ENCODE measurements at places on chromosomes 1 and 21. TPM values are rescaled to one million over a fixed set of nuclear protein-coding genes. Genes with fewer than 3 reads are reported as not detected.

DNA sequence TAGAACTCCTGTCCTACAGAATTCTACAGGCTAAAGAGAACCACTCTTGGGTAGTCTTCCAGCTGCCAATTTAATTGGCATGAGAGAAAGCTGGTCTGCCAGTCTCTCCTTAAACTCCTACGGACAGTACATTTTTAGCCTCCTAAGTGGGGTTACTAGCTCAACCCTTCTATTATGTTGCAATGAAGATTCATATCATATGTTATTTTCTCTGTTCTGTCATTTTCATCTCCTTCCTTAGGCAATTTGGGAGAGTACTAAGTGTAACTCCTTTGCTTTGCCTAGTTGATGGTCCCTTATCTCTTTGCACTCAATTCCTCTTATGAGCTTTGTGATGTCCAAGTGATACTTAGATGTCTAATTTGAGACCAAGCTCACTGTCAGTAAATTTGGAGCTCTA lies 14.0 kb downstream of the GNAT2 start:
- DNase-seq = no peak
- H3K36me3 ChIP-seq = no peaks in the 10 kb centered on the region
- H3K27ac ChIP-seq = no peak overlapping the region
- no peaks in the 10 kb centered on the region for H3K27me3 ChIP-seq
- H3K4me3 ChIP-seq = no peak overlapping the region

- no peaks in the 10 kb centered on the region for H3K4me1 ChIP-seq
- DNase-seq = no peak
- H3K27ac ChIP-seq = no peak overlapping the region
Observed at GRCh38 chr1:183604038-183604808, 14.0 kb upstream of the NCF2 start.

- no peak overlapping the region for H3K4me3 ChIP-seq
- H3K27me3 ChIP-seq = no peaks in the 10 kb centered on the region
- H3K27ac ChIP-seq = no peak overlapping the region
- no peak for DNase-seq
- peaks cover 17% of the 10 kb centered on the region for H3K4me1 ChIP-seq
- peaks cover 8% of the 10 kb centered on the region for H3K36me3 ChIP-seq
Observed at GRCh38 chr1:27138368-27138767, 16.6 kb downstream of the SLC9A1 start.

Gene CAMK1G
- total RNA-seq = 0.20 TPM

DNA sequence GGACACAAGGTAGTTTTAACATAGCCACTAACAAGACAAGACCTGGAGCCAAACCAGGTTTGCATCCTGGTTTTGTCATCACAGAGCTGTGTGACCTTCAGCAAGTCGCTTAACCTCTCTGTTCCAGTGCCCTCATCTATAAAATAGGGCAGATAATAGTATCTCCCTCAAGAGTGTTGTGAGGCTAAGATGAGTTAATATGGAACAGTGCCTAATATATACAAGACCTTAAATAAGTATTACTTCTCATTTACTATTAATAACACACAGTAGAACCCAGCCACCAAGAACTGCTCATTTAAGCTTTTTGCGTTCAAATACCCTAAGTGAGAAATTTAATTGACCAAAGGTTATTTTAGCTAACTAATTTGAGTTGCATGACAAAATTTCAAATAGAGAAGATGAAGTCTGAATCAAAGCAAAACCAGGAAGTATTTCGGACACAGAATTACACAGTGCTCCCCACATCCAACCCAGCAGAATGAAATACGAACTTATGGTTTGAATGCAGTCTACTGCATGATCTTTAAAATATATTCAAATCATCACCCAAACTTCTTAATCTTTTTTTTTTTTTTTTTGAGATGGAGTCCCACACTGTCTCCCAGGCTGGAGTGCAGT lies 123.9 kb upstream of the KRTAP19-8 start:
- H3K27me3 ChIP-seq = no peaks in the 10 kb centered on the region
- H3K4me3 ChIP-seq = no peak overlapping the region
- DNase-seq = no peak
- peaks cover 11% of the 10 kb centered on the region for H3K4me1 ChIP-seq
- no peak overlapping the region for H3K27ac ChIP-seq

Gene CLIC6
- total RNA-seq = 0.90 TPM

DNA sequence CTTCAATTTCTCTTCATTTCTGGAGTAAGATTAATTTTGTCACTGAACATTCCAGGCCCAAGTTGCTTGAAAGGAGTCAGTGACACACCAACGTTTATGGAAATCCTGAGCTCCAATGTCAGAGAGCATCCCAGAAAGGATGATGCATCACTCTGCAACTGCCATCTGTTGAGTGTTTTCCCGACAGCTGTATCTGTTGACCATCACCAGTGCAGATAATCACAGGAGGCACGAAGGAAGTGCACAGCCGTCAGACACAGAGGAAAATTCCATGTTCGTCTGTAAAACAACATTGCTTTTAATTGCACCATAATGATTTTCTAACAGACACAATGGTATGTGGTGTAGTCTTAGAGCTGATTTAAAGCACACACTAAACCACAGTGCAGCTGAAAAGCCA lies 376.7 kb upstream of the ADGRL2 start:
- H3K4me1 ChIP-seq = no peaks in the 10 kb centered on the region
- H3K27me3 ChIP-seq = no peaks in the 10 kb centered on the region
- no peak overlapping the region for H3K4me3 ChIP-seq
- no peak overlapping the region for H3K27ac ChIP-seq
- H3K36me3 ChIP-seq = peaks cover 15% of the 10 kb centered on the region

DNA sequence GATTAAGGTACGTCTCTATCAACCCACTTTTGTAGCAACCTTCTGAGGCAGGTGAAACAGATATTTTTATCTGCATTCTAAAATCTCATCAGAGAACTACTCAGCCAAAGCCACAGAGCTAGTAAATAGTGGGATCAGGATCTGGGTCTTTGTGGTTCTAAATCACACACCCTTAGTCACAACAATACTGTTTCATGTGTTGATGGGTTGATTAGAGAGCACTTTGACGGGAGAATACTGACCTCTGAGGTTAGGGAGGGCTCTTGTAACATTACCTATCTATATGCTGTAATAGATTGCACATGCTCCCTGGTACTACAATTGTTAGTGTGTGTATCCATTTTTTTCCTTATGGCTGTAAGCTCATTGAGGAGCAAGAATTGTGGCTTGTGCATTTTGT lies 45.5 kb upstream of the CCDC190 start:
- no peak overlapping the region for H3K4me3 ChIP-seq
- H3K27ac ChIP-seq = no peak overlapping the region
- H3K4me1 ChIP-seq = peaks cover 2% of the 10 kb centered on the region
- no peaks in the 10 kb centered on the region for H3K36me3 ChIP-seq

- H3K27me3 ChIP-seq = no peaks in the 10 kb centered on the region
- H3K36me3 ChIP-seq = peaks cover 4% of the 10 kb centered on the region
- no peak for DNase-seq
- H3K4me3 ChIP-seq = no peak overlapping the region
- no peak overlapping the region for H3K27ac ChIP-seq
- H3K4me1 ChIP-seq = no peaks in the 10 kb centered on the region
Observed at GRCh38 chr1:16958475-16958874, 21.9 kb downstream of the MFAP2 start.

Gene CASQ2
- not detected for total RNA-seq

- peak overlapping the region; percentile 44 for H3K27ac ChIP-seq
- H3K4me1 ChIP-seq = no peaks in the 10 kb centered on the region
- no peaks in the 10 kb centered on the region for H3K36me3 ChIP-seq
- no peak overlapping the region for H3K4me3 ChIP-seq
Observed at GRCh38 chr1:160726498-160727315, 12.3 kb upstream of the SLAMF7 start.

Gene RGS8
- total RNA-seq = 0.07 TPM

GRCh38 chr1:9691691-9692090 lies 40.2 kb downstream of the PIK3CD start:
- H3K4me1 ChIP-seq = peaks cover 3% of the 10 kb centered on the region
- peaks cover 9% of the 10 kb centered on the region for H3K27me3 ChIP-seq
- no peak overlapping the region for H3K27ac ChIP-seq
- no peaks in the 10 kb centered on the region for H3K36me3 ChIP-seq

GRCh38 chr1:37945743-37946702 lies 830 bp downstream of the INPP5B start:
- DNase-seq = peak; percentile 33
- peaks cover 3% of the 10 kb centered on the region for H3K36me3 ChIP-seq
- no peak overlapping the region for H3K27ac ChIP-seq

GRCh38 chr21:21973806-21974205 lies 975.6 kb downstream of the NCAM2 start:
- no peaks in the 10 kb centered on the region for H3K27me3 ChIP-seq
- DNase-seq = peak; percentile 45
- H3K4me1 ChIP-seq = no peaks in the 10 kb centered on the region

GRCh38 chr1:63818567-63819325 lies 44.9 kb downstream of the ROR1 start:
- no peak overlapping the region for H3K27ac ChIP-seq
- H3K27me3 ChIP-seq = no peaks in the 10 kb centered on the region
- peaks cover 19% of the 10 kb centered on the region for H3K4me1 ChIP-seq
- DNase-seq = no peak
- H3K4me3 ChIP-seq = no peak overlapping the region

DNA sequence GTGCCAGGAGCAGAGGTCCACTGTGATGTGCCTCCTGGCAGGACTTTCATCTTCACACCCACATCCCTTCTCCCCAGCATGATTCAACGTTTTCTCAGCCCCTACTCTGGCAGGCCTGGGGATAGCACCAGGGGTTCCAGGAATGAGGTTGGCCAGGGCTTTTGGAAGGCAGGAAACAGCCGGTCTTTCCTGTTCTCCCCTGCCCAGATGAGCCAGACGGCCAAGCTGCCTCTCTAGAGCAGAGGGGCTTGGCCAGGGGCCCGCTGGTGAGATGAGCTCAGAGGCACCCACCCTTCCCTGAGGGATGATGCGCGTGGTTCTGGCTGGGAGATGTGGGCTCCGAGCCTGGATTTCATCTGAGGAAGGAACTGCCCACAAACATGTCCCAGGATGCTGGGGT lies 4.3 kb upstream of the MFAP2 start:
- no peaks in the 10 kb centered on the region for H3K27me3 ChIP-seq
- no peak overlapping the region for H3K4me3 ChIP-seq
- DNase-seq = no peak

Gene F5
- total RNA-seq = 0.04 TPM

- H3K27ac ChIP-seq = no peak overlapping the region
- H3K4me1 ChIP-seq = no peaks in the 10 kb centered on the region
- no peak overlapping the region for H3K4me3 ChIP-seq
- peaks cover 23% of the 10 kb centered on the region for H3K36me3 ChIP-seq
- no peak for DNase-seq
- no peaks in the 10 kb centered on the region for H3K27me3 ChIP-seq
Observed at GRCh38 chr1:52534928-52535764, 17.7 kb downstream of the TUT4 start.

Gene NLRP3
- not detected for total RNA-seq

DNA sequence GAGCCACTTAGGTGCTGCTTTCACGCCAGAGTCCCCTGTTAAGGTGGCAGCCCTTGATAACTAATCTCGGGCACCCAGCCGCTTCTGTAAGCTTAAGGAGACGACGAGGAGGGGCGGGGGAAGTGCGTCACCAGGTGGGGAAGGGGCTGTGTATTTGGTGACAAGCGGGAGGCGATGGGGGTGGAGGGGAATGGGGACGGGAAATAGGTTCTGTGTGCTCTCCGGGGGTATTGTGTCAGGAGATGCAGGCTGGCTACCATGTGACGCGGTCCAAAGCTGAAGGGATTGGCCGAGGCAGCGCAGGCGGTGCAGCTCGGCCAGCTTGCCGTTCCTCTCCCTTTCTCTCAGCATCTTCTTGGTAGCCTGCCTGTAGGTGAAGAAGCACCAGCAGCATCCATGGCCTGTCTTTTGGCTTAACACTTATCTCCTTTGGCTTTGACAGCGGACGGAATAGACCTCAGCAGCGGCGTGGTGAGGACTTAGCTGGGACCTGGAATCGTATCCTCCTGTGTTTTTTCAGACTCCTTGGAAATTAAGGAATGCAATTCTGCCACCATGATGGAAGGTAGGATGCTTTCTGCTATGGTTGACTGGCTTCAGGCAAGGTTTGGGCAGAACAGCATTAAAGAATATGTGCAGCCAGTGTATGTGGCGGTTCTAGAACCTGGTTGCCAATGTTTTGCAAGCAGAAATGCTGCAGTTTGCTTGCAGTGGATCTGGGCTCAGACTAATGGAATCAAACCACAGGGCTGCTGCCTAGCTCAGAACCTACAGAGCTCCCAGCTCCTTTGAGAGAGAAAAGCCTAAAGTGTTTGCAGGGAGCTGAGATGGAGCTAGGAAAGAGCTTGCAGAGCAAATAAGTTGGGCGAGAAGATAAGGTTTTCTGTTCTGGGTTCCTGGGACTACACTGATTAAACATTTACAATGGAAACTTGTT lies at the start of gene SGIP1:
Gene SGIP1 (plus strand): TSS at position 350 of the 937 bp plus-strand sequence. CDS start 206 bp downstream, at position 556.
- peaks cover 3% of the 10 kb centered on the region for H3K4me1 ChIP-seq
- H3K36me3 ChIP-seq = no peaks in the 10 kb centered on the region
- H3K4me3 ChIP-seq = peak within 1 kb of the TSS; percentile 78
- peaks cover 4% of the 10 kb centered on the region for H3K27me3 ChIP-seq
- H3K27ac ChIP-seq = no peak within 1 kb of the TSS

DNA sequence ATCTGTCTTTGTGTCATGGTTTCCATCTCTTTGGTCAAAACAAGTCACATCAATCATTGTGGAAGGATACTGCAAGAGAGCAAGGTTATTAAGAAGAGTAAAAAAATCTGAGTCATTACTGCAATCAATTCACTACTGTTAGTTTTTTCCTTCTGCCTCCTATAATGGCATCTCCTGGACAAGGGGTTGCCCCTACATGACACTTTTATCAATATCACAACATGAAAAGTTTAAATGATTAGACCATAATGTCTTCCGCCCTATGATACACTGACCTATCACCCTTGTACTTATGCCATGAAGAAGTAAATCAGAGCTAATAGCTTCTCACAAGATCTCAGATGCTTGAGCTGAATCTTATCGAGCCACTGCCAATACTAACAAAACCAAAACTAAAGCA lies 223.9 kb downstream of the KCNK2 start:
- no peak overlapping the region for H3K27ac ChIP-seq
- H3K4me1 ChIP-seq = no peaks in the 10 kb centered on the region
- H3K4me3 ChIP-seq = no peak overlapping the region
- no peak for DNase-seq

Gene CYP4A11
- not detected for total RNA-seq

GRCh38 chr1:46490406-46490655 lies 695 bp downstream of the DMBX1 start:
- H3K27me3 ChIP-seq = peaks cover 87% of the 10 kb centered on the region
- no peak overlapping the region for H3K27ac ChIP-seq
- DNase-seq = no peak
- H3K36me3 ChIP-seq = no peaks in the 10 kb centered on the region
- H3K4me3 ChIP-seq = peak overlapping the region; percentile 65
- peaks cover 2% of the 10 kb centered on the region for H3K4me1 ChIP-seq
